ENCODE measurements at places on chromosomes 16 and 17.
A peak's percentile ranks its signal among the peaks of the same experiment; 100 is the strongest.

DNA sequence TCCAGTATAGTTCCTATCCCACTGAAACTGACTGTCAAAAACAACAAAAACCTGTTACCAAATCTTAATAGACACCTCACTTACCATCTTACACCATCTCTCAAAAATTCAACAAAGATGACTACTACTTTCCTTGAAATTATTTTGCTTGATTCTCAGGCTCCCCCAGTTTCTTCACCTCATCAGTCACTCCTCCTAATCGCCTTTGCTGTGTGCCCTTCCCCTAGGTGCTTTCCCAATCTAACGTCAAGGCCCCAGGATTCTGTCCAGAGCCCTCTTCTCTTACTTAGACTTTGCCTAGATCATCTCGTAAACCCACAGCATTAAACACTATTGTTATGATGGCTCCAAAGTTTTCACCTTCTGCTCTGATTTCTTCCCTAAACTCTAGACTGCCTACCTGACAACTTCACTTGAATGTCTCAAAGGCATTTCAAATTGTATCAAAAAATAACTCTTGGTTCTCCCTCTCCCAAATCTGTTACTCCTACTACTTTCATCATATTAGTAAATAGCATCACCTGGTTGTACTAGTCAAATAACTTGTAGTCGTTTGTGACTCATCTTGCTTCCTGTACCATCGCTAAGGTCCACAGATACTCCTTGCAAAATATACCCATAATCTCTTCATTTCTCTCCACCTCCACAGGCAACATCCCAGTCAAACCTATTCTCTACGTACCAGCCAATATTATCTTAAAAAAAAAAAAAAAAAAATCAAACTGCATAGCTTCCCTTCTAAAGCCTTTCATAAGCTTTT is 18.0 kb downstream of the C16orf87 start:
- no peak for DNase-seq

DNA sequence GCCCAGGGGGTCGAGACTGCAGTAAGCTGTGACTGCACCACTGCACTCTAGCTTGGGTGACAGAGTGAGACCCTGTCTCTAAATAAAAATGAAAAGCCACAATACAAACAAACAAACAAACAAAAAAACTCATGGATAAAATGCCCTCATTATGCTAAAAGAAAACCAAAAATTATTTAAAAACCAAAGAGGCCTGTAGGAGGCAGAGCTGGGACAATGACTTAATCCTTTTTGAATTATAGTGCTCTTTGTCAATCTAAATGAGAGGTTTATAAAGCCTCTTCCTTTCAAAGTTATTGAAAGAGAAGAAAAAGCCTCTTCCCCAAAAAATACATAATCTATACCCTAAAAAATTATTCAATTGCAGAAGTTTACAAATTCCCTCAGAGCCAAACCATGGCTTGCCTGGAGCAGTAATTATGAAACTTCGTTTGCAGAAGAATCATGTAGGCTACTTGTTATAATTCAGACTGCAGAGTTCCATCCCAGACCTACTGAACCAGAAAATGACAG is 18.5 kb downstream of the CRLF3 start:
- DNase-seq, result no peak

GRCh38 chr17:27982688-27983087 is 59.8 kb upstream of the NLK start:
- DNase-seq, result no peak

- DNase-seq, result no peak
Measured at GRCh38 chr16:78246559-78246958, 147.1 kb downstream of the WWOX start.

DNA sequence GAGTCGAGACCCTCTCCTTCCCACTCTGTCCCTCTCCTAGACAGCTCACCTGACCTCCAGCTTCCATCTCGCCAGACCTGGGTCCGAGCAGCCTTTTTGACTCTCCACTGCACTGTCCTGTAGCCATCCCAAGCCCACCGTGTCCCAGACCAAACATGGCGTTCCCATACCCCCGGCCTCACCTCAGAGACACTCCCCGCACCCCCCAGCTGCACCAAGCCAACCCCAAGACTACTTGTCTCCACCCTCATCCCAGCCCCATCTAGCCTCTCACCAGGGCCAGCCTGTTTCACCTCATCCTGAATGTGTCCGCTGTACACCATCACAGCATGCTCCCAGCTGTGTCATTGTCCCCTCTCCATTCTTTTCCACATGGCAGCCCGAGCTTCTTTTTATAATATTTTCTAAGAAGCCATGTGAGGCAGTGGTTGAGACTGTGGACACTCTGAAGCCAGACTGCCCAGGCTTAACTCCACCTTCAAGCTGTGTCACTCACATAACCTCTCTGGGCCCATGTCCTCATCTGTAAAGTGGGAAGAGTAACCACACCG is 1.5 kb downstream of the MYO15A start:
- DNase-seq, result no peak

DNA sequence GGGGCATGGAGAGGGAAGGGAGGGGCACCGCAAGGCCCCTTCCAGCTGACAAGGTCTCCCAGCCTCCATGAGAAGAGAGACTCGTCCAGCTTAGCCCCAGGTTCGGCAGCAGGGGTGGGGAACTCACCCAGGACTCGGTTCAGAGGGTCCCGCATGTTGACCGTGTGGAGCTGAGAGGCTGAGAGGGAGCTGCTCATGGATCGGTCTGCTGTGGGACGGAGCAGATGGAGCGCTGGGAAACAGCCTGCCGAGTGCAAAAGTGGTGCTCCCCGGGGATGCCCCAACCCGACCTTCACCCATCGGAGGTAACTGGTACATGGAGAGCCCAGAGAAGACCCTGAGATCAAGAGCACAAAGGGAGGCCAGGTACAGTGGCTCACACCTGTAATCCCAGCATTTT is 4.9 kb downstream of the CSF3 start:
- no peak for DNase-seq

DNA sequence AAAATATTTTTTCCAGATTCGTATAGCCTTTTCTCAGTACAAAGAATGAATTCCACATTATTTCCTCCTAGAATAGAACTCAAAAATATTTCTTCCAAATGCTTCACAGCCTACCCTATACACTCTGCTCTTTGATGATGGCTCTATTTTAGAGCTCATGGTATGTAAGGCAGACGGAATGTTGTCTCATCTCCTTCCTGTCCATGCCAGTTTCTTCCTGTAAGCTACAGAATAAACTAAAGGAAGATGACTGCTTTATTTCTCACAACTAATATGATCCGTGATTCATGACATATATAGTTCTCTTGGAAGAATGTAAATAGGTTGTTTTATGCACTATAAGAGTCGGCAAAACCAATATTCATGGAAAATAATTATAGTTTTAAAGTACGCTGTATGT is 723.1 kb downstream of the CDH11 start:
- DNase-seq, result no peak

- no peak for DNase-seq
Measured at GRCh38 chr16:79997257-79997656, 396.7 kb upstream of the MAF start.

- no peak for DNase-seq
Measured at GRCh38 chr17:10754109-10754508, 24.3 kb upstream of the TMEM220 start.

GRCh38 chr16:71610936-71611871 is 14.8 kb upstream of the MARVELD3 start:
- peak; percentile 62 for DNase-seq

- DNase-seq, result no peak
Measured at GRCh38 chr16:2275476-2276367, 7.8 kb upstream of the RNPS1 start.

DNA sequence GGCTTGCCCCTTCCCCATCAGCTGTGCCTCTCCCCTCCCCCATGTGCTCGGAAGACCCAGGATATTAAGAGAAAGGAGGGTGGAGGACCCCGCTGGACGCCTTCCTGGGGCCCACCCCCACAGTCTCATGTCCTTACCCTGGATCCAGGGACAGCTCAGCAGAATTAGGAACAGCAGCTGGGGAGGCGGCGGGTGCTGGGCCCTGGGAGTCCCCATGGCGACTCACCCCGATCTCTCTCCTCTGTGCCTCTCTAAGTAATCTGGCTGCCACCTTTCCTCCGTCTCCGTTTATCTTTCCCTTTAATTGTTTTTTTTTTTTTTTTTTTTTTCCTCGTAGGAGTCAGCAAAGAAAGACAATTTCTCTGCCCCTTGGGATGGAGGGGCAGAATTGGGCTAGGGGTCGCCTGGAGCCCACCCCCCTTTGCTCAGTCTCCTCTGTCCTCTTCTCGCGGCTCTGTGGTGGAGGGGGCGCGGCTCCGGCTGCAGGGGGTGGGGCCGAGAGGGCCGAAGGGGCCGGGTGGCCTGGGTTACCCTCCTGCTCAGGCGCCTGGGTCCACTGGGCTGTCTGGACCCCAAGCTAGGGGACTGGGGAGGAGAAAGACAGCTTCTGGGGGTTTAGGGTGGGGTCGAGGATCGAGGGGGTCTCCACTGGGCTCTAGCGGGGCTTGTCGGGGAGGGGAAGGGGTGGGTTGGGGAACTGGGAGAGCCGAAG is 390 bp downstream of the SEZ6L2 start:
- DNase-seq, result no peak

DNA sequence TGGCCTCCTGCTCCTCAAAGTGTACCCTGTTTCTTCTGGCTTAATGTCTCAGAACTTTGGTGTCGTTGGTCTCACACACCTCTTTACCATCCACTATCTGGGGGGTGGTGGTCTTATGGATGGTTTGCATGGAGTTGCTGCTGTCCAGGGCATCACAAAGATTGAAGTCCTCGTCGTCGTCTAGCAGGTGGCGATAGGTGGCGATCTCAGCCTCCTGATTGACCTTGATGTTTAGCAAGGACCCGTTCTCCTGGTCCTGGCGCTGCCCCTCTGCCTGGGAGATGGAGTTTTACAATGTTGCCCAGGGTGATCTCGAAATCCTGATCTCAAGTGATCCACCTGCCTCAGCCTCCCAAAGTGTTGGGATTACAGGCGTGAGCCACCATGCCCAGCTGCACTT is 31.1 kb upstream of the HELZ start:
- DNase-seq, result no peak

DNA sequence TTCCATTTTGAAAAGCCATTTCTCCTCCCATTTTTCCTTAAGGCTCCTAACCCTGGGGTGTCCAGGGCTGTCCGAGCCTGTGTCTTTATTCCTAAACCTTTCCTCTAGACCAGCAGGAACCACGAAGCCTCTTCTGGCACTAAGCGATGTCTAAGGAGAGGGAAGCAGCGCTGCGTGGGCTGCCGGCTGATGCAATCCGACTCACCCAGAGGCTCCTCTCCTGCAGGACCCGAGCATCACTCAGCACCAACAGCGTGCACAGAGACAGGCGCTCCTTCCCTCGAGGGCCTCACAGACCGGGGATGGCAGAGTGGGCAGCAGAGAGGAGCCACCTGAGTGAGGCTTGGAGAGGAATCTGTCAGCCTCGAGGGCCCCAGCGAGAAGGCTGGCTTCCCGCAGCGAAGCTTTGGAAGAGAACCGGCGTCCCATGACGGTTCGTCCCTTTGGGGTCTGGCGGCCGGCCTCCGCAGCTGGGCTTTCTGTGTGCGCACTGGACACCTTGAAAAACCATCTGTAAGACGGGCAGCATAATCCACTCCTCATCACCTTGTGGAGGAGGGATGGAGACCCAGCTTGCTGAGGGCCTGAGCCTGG is 174.3 kb downstream of the FOXL1 start:
- no peak for DNase-seq

GRCh38 chr16:49419862-49420261 is 46.3 kb downstream of the C16orf78 start:
- no peak for DNase-seq
